Myometrial cell (primary cell): ENCODE measurements at places on chromosomes 7 and 10. TPM values are rescaled to one million over a fixed set of nuclear protein-coding genes. Genes with fewer than 3 reads are reported as not detected.

PPP1R3C gene
- 12.7 and 22.5 TPM in 2 replicates for total RNA-seq

BICC1 gene
- total RNA-seq, result 11.9 and 13.5 TPM in 2 replicates

TRAPPC14 gene
- 9.2 and 9.4 TPM in 2 replicates for total RNA-seq

BTBD16 gene
- not detected in 2 replicates for total RNA-seq

CPA4 gene
- 7.5 and 13.1 TPM in 2 replicates for total RNA-seq

C7orf57 gene
- 0.18 TPM in 1 of 2 replicates, not detected in the other for total RNA-seq

AEBP1 gene
- 90.4 and 91.4 TPM in 2 replicates for total RNA-seq

TMEM236 gene
- not detected in 2 replicates for total RNA-seq

EPHB4 gene
- total RNA-seq, result 33.1 and 53.0 TPM in 2 replicates

PHYH gene
- 11.5 and 16.1 TPM in 2 replicates for total RNA-seq
